ENCODE measurements at places on chromosomes 1 and 21.

DNA sequence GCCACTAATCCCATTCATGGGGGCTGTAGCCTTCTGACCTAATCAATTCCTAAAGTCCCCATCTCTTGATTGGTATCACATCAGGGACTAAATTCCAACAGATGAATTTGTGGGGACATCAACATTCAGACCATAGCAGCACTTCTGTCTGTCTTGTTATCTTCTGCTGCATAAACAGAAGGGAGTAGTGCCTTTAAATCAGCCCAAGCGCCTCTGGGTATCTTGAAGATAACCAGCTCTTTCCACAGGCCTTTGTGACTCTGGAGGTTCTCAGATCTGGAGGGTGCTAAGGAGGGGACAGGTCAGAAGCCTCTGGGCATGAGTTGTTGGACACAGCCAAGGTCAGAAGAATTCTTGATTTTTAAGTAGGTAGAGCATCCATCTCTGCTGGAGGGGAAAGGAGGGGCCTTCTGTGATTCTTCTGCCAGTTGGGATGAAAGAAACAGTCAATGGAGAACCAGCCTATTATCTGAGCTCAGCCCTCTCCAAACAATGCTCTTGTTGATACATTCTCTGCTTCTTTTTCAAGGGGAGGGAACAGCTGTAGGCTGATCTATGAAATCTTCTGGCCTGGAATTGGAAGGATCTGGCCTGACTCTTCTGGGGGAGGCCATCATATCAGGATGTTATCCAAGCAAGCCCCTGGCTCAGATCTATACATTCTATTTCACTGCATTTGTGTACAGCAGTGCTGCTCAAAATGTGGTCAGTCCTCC is 31.3 kb upstream of the LRIG2 start:
- no peak for DNase-seq

GRCh38 chr21:28444111-28444510 is 548.6 kb downstream of the LTN1 start:
- no peak for DNase-seq

- no peak for DNase-seq
These were observed 12.4 kb downstream of the C8B start for GRCh38 chr1:56953386-56953785.

DNA sequence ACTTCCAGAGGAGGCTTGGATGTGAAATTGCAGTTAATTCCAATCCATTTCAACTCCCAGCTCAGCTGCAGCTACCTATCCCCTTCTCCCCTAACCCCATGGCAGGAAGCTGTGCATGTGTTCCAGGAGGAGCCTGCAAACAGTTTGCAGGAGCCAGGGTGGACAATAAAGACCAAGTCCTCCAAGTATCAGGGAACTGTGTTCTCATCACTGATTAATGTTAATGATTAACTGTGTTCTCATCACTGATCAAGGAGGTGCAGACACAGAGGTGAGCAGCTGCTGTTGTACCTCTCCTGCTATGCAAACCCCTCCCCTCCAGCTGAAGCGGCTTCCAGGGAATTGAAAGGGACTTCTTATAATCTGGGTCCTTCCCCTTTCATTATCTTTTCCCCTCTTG is 19.2 kb downstream of the CLDN19 start:
- no peak for DNase-seq

- no peak for DNase-seq
These were observed 50.2 kb upstream of the RUNX1 start for GRCh38 chr21:35099310-35099709.

DNA sequence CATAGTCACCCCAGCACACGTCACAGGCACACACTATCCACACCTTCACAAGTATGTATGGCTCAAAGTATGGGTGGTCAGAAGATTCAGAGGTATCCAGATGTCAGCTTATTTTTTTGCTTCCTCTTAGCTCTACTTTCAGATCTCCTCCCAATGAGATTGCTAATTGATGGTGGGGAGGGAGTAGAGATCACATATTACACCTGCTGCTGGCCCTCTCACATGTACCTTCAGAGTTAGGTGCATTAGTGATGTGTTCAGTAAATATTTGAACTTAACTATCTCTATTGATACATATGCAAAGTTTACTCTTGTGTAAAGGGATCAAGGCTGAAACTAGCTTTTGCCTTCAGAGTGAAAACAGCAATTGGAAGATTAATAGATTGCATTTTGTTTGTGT is 262.6 kb downstream of the PCP4 start:
- no peak for DNase-seq

- DNase-seq = no peak
These were observed 75.2 kb downstream of the BEND5 start for GRCh38 chr1:48701445-48701844.

All from activated CD4-positive, alpha-beta memory T cell treated with anti-CD3 and anti-CD28 coated beads, Interleukin-2, amount 10 ng/mL, durations not matched to agents 7 days and 5 days (primary cell).